Activated CD4-positive, alpha-beta T cell treated with anti-CD3 and anti-CD28 coated beads for 4 hours (primary cell): ENCODE measurements at places on chromosomes 13 and 19.

DNA sequence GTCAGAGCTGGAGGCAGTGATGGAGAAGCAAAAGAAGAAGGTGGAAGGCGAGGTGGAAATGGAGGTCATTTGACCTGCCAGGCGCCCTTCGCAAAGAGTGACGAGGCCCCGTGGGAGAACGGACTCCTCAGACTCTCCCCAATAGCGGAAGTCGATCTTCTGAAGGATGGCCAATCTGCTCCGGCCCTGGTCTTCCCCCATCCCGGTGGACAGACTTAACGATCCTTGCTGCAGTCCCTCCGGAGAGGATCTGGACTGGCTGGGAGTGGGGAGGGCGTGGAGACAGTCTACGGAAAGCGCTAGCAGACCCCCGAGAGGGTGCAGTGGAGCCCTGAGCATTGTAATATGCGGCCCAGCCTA lies 11.9 kb downstream of the EPS8L1 start:
- DNase-seq: no peak

GRCh38 chr13:98629055-98629454 lies 52.1 kb upstream of the STK24 start:
- no peak for DNase-seq

GRCh38 chr13:31009166-31009565 lies 76.7 kb downstream of the TEX26 start:
- no peak for DNase-seq

DNA sequence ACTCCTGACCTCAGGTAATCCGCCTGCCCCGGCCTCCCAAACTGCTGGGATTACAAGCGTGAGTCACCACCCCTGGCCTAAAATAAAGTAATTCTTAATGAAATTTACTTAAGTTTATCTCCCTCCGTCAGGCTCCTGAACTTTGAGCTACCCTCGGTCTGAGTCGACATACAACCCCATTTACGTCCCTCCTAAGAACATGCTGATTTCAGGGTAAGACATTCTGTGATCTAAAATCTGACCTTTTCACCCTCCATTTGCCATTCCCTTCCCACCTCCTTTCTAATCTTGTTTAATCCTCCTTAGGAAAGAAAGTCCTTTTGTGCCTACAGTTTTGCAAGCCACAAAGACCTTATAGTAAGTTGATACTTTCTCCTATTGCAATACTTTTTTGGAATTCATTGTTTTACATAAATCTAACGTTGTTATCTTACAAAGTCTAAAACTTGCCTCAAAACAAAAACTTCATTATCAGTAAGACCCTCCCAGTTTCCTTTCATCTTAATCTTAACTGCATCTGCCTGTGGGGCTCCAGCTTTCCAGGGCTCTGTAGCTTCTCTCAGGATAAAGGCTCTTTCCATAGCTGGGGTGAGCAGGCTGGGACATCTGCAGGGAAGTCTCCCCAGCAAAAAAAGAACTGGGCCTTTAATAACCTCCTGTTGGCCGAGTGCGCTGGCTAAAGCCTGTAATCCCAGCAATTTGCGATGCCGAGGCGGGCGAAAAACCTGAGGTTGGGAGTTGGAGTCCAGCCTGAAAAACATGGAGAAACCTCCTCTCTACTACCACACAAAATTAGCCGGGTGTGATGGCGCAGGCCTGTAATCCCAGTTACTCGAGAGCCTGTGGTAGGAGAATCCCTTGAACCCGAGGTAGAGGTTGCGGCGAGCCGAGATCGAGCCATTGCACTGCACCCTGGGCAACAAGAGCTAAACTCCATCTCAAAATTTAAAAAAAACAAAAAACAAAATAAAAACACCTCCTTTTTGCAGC lies 143.1 kb downstream of the ZNF737 start:
- DNase-seq: no peak

GRCh38 chr19:28701491-28701890 lies 511.5 kb downstream of the UQCRFS1 start:
- DNase-seq: no peak

DNA sequence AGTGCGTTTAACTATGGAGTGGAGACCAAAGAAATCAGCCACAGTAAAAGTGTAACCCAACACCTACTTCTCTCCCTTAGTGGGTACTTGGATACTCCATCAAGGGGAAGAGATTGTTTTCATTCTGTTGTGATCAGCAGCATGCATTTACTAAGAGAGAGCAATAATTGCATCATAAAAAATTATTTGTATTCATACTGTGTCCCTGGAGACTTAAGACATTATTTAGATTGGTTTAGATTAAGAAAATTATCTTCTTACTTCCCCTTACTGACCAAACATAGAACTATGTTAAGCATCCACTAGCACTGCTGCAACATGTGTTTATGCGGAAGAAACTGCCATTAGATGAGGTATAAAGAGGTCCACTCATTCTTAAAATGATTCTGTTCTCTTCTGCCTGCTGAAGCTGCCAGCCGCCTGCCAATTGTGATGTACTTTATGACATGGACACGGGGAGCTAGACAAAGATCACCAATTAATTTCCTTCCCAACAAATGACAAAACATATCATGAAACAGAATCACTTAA lies 738.5 kb downstream of the DIAPH3 start:
- no peak for DNase-seq

- DNase-seq: peak; percentile 34
Observed at GRCh38 chr19:53158119-53158656, 665 bp downstream of the ZNF347 start.

GRCh38 chr19:3154957-3155736 lies 19.3 kb downstream of the GNA15 start:
- DNase-seq: peak; percentile 90

- DNase-seq: peak; percentile 39
Observed at GRCh38 chr13:20161275-20161950, 561 bp upstream of the GJA3 start.

DNA sequence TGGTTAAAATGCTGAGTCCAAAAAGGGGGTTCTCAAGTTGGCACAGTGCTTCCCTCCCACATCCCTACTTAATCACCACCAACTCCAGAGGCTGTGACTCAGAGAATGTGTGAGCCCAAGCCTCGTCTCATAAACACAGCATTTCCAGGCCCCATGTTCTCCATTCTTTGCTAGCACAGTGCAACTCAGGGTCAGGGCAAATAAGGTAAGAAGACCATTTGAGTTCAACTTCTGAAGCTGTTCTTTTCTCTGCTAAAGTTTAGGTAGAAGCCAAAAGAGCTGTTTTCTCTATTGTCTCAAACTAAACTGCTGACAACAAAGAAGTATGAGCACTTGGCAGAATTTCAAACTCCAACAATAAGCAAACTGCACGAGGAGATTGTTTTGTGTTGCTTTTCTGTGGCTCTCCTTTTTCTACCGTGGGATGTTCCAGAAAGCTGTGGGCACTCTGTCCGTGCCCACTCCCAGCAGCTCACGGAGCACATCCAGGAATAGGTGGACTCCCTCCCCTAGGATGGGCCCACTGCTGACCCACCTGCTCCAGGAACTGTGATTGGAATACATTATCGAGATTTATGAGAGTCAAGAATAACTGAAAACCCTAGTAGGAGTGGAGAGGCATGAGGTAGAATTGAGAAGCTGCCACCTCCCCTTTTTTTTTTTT lies 494.3 kb downstream of the COG6 start:
- DNase-seq: no peak

GRCh38 chr19:4316956-4317355 lies 12.6 kb downstream of the FSD1 start:
- no peak for DNase-seq

DNA sequence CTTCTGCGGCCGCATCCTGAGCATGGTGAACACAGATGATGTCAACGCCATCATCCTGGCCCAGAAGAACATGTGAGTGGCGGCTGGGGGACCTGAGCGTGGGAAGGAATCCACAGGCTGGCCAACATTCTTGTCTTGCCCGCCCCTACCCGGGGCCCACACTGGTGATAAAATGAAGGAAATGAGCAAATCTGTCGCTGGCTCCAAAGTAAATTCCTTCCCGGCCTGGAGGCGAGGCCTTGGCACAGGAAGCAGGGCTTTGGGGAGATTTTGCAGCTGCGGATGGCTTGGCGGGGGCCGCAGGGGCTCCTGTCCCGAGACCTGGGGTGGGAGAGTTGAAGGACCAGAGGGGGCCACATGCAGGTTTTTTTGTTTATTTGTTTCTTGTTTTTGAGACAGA lies 4.4 kb downstream of the KXD1 start:
- DNase-seq: no peak

DNA sequence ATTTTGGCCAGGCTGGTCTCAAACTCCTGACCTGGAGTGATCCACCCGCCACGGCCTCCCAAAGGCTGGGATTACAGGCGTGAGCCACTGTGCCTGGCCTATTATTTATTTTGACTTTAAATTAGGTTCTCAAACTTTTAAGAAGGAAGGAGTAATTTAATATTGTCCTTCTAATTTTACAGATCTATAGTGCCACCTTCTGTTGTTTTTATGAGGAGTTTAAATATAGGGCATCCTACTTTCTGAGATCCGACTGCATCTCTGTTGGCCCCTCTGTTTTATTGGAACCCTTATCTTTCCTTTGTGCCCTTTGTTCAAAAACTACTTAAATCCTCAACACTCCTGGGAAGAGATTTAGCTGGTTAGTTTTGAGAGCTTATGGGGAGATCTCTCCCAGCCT lies 25.4 kb upstream of the ZMYM5 start:
- no peak for DNase-seq

- no peak for DNase-seq
Observed at GRCh38 chr13:101408154-101408553, 8.2 kb downstream of the NALCN start.

DNA sequence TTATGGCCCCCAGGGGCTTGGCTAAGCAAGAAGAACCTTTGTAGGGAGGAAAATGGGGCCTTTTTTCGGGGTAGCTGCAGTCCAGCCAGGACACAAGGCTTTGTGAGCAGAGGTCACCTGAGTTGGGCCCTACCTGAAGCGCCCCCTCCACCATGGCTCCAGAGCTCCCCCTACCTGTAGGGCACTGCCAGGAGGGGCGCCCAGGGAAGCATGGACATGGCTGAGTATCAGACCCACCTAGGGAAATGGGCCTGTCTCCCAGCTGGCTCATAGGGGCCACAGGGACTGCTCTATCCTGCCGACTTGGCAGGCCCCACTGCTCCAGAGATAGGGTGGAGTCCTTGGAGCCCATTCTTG lies 9.0 kb upstream of the CEBPA start:
- DNase-seq: no peak

- DNase-seq: no peak
Observed at GRCh38 chr19:46216612-46217011, 12.9 kb upstream of the IGFL1 start.

DNA sequence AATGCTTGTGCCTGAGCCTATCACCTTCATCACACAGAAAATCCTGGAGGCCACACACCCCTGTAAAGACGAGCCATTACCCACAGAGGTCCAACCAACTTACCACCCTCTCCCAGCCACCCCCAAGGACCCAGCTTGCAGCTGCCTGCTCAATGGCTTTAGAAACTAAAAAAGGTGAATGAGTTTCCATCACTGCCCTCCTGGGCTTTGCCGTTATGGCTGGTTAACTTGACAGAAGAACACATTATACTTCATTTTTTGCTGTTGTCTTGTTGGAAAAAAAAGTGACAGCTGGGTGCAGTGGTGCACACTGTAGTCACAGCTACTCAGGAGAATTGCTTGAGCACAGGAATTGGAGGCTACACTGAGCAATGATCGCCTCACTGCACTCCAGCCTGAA lies 17.4 kb upstream of the FEM1A start:
- DNase-seq: no peak

GRCh38 chr19:35438527-35438926 lies 9.5 kb upstream of the FFAR2 start:
- no peak for DNase-seq

DNA sequence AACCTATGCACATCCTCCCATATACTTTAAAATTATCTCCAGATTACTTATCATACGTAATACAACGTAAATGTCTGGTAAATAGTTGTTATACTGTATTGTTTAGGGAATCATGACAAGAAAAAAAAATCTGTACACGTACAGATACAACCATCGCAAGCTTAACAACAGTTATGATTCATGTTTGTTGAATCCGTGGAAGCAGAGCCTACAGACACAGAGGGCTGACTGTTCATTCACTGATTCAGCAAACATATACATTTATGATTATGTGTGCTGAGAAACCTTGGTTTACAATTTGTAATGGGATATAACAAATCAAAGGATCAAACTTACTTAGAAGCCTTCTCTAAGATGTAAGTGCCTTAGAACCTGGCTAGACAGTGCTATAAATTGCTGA lies 1.5 kb downstream of the ZNF260 start:
- no peak for DNase-seq

GRCh38 chr19:31539386-31539785 lies 190.2 kb upstream of the TSHZ3 start:
- DNase-seq: no peak

GRCh38 chr13:84139561-84140158 lies 257.4 kb upstream of the SLITRK1 start:
- no peak for DNase-seq

DNA sequence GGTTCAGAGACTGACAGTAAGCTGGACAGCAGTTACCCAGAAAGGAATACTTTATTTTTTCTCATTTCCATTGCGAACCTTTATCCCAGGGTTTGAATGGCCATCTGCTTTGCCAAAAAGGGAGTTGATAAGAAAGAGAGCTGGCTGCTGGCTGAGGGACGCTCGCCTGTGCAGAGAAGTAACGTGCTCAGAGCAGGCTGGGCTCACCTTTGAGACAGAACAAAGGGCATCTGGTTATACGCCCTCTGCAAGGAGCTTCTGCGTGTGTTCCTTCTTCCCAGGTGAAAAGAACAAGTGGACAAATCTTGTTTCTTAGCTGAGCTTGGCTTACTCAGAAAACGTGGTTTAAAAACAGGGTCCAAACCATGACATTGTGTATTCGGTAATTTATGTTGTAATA lies 47.4 kb downstream of the EFNB2 start:
- DNase-seq: no peak

DNA sequence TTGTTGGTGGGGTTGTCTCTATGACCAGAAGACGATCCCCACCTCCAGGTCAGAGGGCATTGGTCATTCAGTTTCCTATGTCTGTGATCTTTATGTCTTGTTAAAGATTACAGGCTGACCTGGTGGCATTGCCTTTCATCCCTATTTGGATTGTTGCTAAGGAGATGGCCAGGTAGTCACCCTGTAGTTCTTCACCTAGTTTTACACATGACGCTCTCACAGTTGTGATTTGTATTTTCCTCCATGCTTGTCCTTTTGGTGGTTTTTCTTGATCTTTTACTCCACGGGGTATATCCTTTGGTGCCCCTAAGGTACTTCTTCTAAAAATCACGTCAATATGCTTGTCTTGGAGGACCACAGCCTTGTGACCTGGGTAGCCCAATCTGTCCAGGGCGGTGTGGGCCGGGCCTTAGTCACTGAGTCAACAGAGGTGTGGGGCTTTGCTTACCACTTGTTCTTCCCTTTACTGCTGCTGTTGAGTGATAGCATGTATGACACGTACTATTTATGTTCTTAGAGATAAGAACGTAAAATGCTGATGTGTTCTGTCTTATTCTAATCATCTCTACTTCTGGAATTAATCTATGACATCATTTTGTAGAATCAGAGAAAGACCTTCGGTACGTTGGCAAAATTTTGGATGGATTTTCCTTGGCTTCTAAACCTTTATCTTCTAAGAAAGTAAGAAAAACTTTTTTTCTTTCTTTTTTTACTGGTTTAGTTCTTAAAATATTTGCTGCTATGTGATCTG lies 20.1 kb downstream of the GPATCH1 start:
- no peak for DNase-seq
